ENCODE measurements at places on chromosomes 6 and 20.

DNA sequence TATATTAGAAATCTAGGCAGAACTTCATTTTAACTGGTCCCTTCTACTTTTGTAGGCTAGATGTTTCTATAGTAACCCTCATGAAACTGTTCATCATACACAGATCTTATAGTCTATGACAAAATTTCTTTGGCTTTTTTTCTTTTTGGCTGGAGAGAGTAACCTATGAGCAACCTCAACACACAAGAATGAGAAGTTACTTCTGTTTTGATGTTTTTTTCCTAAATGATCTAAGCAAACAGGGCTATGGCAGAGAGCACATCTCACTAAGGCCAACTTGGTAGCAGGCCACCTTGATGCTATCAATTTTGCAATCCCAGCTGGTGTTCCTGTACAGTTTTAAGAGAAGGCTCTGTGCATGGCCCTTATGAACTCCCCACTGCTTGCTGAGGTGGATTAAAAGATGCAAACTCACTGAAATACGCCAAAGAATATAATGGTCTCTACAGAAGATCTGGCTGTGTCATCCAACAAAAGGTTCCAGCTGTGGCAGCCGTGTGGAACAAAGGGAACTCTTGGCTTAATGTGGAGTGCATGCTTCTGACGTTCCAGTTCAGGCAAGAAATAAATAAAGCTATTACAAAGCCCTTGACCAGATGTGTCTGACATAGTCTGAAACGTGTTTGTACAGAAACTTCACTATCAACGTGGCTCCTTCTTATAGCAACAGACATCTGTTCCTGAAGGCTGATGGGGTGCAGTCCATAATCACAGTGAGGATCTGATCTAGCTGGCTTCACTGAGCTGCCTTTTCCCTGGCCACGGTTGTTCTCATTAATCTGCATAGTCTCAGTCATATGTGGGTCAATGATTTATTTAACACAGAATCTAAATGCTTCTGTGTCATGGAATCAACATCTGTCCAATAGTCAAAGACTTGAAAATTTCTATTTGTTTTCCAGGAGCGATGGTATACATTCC lies 481.1 kb downstream of the BMP2 start:
- DNase-seq, result no peak

GRCh38 chr6:166635013-166635970 lies 8.2 kb upstream of the RPS6KA2 start:
- DNase-seq, result no peak

GRCh38 chr6:43834528-43835155 lies 64.6 kb downstream of the VEGFA start:
- DNase-seq, result no peak

- DNase-seq, result no peak
Observed at GRCh38 chr6:16358531-16359138, 120.2 kb downstream of the GMPR start.

DNA sequence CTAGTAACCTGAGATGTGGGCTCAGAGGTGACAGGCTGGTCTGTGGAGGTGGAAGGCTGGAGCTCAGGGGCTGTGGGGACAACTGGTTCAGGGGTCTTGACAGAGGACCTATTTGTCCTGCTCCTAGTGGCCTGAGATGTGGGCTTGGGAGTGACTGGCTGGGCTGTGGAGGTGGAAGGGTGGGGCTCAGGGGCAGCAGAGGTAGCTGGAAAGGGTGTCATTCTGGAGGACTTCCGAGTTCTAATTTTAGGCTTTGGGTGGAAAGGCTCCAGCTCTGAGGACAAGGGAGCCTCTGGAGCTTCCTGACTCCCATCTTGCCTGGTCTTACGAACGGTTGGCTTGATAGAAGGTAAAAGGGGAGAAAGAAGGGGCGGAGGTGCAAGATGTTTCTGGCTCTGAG lies 11.5 kb downstream of the MDC1 start:
- DNase-seq, result no peak

- no peak for DNase-seq
Observed at GRCh38 chr6:16543521-16543920, 217.7 kb downstream of the ATXN1 start.

DNA sequence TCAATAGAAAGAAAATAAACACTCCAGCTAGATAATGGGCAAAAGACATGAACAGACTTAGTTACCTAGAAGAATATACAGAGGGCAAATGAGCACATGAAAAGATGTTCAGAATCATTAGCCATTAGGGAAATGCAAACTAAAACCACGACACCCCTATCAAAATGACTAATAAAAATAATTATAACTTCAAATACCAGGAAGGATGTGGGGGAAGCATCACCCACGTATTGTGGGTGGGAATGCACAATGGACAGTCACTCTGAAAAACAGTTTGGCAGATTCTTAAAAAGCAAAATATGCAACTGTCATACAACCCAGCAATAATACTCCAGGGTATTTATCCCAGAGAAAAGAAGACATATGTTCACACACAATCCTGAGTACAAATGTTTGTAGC lies 92.6 kb downstream of the DLL1 start:
- no peak for DNase-seq

GRCh38 chr6:44446626-44447300 lies 59.3 kb downstream of the CDC5L start:
- DNase-seq, result no peak

DNA sequence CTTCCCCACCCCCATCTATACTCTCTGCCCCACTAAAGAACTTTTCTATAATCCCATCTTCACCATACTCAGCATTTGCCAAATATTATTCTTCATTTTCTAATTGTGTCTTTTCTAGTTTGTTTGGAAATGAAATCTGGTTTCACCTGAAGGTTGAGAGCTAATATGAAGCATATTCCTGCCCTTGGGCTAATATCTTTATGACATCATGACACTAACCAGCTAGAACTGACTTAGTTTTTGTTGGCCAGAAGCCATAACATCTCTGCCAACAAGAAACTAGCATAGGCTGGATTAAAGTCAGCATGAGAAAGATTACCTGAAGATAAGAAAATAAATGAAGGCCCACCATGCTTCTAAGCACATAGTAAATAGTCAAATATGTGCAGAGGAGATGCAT lies 16.7 kb downstream of the UNC5CL start:
- no peak for DNase-seq

DNA sequence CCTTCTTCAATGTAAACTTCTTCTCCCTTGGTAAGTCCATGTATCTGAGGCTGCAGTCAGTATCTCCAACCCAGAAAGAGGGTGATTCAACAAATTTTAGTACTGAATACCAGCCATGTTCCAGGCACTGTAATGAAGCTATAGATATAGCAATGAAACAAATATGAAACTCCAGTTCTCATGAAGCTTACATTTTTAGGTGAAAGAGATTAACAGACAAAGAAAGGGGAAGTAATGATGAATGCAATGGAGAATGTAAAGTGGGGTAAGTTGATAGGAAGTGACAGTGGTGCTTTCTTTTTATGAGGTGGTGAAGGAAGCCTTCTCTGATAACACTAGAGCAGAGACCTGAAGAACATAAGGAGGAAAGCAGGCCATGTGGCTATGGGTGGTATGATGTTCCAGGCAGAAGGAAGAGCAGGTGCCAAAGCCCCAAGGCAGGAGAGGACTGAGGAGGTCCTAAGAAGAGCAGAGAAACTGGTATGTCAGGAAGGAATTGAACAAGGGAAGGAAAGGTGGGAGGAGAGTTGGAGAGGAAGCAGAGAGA lies 143.6 kb downstream of the TFAP2B start:
- no peak for DNase-seq

GRCh38 chr20:35952480-35953386 lies 1.6 kb downstream of the SCAND1 start:
- DNase-seq, result no peak

DNA sequence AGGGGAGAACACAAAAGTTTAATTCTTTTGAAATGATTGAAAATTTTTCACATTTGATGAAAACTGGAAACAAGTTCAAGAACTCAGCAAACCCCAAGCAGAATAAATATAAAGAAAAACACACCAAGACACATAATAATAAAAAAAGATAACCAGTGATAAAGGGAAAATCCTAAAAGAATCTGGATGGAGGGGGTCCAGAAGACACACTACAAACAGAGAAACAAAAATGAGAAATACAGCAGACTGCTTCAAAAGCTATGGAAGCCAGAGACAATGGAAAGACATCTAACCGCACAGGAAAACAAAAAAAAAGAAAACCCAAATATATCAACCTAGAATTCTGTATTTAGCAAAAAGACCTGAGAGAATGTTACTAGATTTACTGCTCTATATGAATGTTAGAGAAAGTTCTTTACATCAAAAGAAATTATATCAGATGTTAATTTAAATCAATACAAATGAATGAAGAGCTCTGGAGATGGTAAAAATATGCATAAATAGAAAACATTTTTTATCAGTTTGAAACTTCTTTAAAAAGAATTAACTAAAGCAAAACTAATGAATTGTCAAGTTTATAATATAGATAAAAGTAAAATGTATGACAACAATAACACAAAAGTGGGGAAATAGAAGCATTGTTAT lies 310.7 kb upstream of the PREP start:
- no peak for DNase-seq

- no peak for DNase-seq
Observed at GRCh38 chr6:33628401-33628964, 7.4 kb downstream of the ITPR3 start.
